ENCODE measurements at places on chromosomes 1 and 21. TPM values are rescaled to one million over a fixed set of nuclear protein-coding genes. Genes with fewer than 3 reads are reported as not detected.

The TRABD2B gene
- polyA plus RNA-seq = 23.0 TPM

The TINAGL1 gene
- 51.0 TPM for polyA plus RNA-seq

The MNDA gene
- 3.7 TPM for polyA plus RNA-seq

The TNFRSF9 gene
- 0.07 TPM for polyA plus RNA-seq

The EXTL1 gene
- polyA plus RNA-seq = 1.2 TPM

The CDCA8 gene
- polyA plus RNA-seq = 17.0 TPM

The FAM72A gene
- polyA plus RNA-seq = 5.6 TPM

The SPRR2F gene
- polyA plus RNA-seq = not detected

The NES gene
- 156 TPM for polyA plus RNA-seq

The MYOG gene
- 0.17 TPM for polyA plus RNA-seq

The CFHR1 gene
- 0.30 TPM for polyA plus RNA-seq

The C1orf87 gene
- polyA plus RNA-seq = 0.22 TPM

The FCN3 gene
- polyA plus RNA-seq = 1.8 TPM

The SLC1A7 gene
- polyA plus RNA-seq = 0.09 TPM

The CAPN9 gene
- polyA plus RNA-seq = 0.56 TPM

The ETV3L gene
- 0.03 TPM for polyA plus RNA-seq

The SMYD3 gene
- 36.1 TPM for polyA plus RNA-seq

The RNASEL gene
- polyA plus RNA-seq = 10.5 TPM

The LDLRAD1 gene
- not detected for polyA plus RNA-seq

The TNNT2 gene
- 74.7 TPM for polyA plus RNA-seq

The CLEC20A gene
- polyA plus RNA-seq = 0.63 TPM

The OR2T3 gene
- not detected for polyA plus RNA-seq

The LCE3E gene
- polyA plus RNA-seq = not detected

The KLHDC7A gene
- polyA plus RNA-seq = 13.8 TPM

The ORC1 gene
- polyA plus RNA-seq = 7.5 TPM

The RCSD1 gene
- polyA plus RNA-seq = 15.6 TPM

The RPS6KA1 gene
- polyA plus RNA-seq = 24.2 TPM

The CD247 gene
- polyA plus RNA-seq = 0.71 TPM

The CD1E gene
- polyA plus RNA-seq = not detected

The COL11A1 gene
- polyA plus RNA-seq = 8.8 TPM

The GNG5 gene
- polyA plus RNA-seq = 199 TPM

The CFHR3 gene
- 1.2 TPM for polyA plus RNA-seq

The SEMA4A gene
- polyA plus RNA-seq = 22.7 TPM

The TPM3 gene
- polyA plus RNA-seq = 285 TPM
